Anterior cingulate cortex (tissue), 58 donors: ENCODE measurements at places on chromosomes 5 and 9.

DNA sequence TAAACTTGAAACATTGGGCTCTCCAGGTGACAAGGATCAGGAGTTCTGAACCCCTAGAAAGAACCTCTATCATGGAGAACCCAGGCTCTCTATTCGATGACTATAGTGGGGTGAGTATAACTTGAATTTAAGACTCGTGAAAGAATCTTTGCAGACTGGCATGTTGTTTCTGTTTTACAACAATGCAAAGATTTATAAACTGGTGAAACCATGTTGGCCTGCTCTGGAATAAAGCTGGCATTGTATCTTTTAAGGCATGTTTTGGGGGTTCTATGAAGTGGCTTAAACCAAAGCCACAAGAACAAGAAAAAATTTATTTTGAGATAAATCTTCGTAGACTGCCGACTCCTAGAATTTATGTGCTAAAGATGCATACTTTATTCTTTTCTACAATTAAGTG, 9.8 kb upstream of the GDNF start:
- no peak for DNase-seq

GRCh38 chr5:57577432-57578175, 95.0 kb upstream of the ACTBL2 start:
- DNase-seq, result no peak

DNA sequence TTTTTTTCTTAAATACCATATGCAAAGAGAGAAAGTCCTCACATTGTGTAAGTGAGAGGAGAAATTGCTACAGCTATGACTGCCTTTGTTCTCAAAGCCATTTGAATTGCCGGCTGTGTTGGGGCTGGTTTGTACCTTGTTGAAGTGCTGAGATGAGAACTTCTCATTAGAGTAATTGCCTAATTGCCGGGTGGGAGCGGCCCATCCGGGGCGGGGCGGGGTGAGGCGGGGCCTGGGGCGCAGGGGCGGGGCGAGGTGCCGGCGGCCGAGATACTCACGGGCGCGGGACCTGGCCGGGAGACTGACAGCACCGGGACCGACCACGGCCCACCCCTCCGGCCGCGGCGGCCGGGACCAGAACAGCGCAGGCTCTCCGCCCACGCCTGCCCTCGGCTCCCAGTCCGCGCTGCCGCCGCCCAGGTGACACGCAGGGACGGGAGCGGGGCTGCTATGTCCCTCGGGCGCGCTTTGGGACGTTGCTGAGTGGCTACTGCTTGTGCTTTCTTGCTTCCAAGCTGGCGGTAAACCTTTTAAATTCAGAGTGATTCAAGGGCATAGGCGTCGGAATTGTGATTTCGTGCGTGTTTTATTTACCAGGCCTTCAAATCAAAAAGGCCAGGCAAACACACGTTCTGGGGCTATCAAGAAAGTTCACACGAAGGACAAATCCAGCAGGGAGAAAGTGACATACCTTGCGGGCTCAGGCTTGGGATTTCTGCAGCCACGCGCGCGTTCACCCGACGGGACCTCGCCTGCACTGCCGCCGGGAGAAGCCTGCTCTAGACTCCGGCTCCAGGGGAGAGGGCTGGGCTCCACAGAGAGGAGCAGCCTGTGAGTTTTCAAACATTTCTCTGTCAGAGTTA, 269.1 kb downstream of the FANCC start:
- DNase-seq, result no peak

GRCh38 chr5:130762031-130762430, 403.0 kb downstream of the HINT1 start:
- DNase-seq, result no peak

DNA sequence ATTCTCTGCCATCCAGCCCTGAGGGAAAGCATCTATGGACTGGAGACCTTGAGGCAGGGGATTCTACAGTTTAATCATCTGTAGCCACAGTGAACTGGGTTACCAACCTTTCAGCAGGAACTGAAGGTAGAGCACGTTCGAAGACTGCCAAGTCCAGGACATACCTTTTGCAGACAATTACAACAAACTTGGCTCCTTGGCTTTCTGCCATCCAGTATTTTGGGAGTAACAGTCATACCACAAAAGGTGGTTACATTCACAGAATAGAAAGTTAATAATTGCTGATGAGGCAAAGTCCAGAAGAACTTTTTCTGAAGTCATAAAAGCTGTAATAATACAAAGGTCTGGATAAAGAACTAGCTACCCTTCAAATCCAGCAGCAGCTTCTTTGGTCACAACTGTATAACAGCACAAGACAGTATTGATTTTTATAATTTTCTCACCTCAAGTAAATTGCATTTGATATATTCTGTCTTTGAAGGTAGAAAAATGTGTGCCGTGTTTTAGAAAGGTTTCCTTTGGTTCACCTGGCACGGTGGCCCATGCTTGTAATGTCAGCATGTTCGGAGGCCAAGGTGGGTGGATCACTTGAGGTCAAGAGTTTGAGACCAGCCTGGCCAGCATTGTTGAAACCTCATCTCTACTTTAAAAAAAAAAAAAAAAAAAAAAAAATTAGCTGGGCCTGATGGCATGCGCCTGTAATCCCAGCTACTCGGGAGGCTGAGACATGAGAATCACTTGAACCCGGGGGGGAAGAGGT, 236.6 kb downstream of the NR3C1 start:
- no peak for DNase-seq

- DNase-seq, result no peak
Measured at GRCh38 chr9:92122061-92122460, 6.8 kb upstream of the SPTLC1 start.

DNA sequence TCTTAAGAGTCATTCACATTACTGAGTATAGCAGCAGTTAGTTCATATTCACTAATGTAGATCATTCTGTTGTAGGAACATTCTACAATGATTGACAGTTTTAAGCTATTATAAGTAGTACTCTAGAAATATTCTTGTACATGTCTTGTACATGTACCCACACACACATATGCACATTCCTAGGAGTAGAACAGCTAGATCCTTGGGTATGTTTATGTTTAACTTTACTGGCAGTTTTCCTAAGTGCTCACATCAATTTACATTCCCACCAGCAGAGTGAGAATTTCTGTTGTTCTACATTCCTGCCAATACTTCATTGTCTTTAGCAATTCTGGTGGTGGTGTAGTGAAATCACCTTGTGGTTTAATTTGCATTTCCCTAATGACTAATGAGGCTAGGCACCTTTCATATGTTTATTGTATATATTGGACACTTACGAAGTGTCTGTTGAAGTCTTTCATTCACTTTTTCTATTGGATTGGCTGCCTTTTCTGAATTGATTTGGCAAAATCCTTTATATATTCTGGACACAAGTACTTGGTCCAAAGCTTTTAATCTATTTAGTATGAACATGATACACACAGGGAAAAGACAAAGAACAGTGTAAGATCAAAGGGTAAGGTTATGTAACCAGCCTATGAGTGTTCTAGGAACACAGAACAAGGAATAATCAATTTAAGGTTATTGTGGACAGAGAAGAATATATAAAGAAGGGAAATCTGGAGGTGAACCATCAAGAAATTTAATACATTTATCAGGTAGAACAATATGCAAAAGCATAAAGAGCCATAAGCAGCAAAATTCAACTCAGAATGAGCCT, 95.6 kb downstream of the MLLT3 start:
- DNase-seq, result no peak

GRCh38 chr5:8391911-8392310, 523.0 kb downstream of the MTRR start:
- DNase-seq, result no peak

GRCh38 chr5:147949711-147950573, 43.6 kb upstream of the C5orf46 start:
- no peak for DNase-seq

- DNase-seq, result no peak
Measured at GRCh38 chr5:110070836-110071235, 381.1 kb downstream of the MAN2A1 start.

- no peak for DNase-seq
Measured at GRCh38 chr5:67453111-67453905, 256.7 kb upstream of the CD180 start.

GRCh38 chr5:95655575-95655974, 9.0 kb downstream of the RFESD start:
- DNase-seq, result no peak

- no peak for DNase-seq
Measured at GRCh38 chr9:119758990-119759389, 389.8 kb upstream of the BRINP1 start.

DNA sequence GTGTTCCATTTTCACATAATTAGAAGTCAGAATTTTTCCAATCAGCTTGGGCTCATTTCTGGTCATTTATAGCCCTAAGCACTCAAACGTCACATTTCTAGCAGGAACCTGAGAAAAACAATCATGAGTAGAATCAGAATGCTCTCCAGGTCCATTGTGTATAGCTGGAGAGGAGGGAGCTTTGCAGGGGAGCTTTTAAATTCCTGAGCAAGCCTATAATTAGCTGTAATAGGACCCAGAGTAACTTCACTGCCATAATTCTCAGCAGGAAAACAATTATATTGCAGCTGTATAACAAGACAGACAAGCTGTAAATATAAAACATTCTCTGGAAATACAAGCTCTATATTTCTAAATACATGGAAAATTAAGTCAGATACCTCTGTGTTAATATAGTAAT, 637.6 kb upstream of the SGCD start:
- no peak for DNase-seq

DNA sequence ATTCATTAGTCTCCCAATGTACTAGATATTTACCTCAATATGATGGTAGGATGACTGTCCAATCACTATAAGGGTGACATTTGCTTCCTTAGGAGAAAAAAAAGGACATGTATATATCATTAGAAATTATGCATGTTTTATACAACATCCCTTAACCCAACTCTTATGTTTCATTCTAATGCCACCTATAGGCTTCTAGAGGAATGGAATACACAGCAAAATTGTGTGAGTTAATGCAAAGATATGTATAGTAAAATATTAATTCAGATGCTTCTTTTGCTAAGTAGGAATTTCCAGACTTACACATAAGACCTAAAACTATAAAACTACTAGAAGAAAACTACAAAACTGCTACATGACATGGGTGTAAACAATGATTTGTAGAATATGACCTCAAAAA, 3.5 kb downstream of the PRXL2C start:
- DNase-seq, result no peak

- DNase-seq, result no peak
Measured at GRCh38 chr9:114853071-114853855, 47.4 kb upstream of the TNFSF15 start.

GRCh38 chr5:102668220-102668932, 86.7 kb upstream of the PAM start:
- DNase-seq, result no peak

- DNase-seq, result no peak
Measured at GRCh38 chr5:108650997-108651396, 96.7 kb upstream of the FER start.
